IMR-90 (cell line): ENCODE measurements at places on chromosomes 11 and 22. TPM values are rescaled to one million over a fixed set of nuclear protein-coding genes. Genes with fewer than 3 reads are reported as not detected.

GRCh38 chr11:95519912-95520311 lies 269.7 kb downstream of the FAM76B start:
- no peak overlapping the region for H3K27ac ChIP-seq
- H3K36me3 ChIP-seq = no peaks in the 10 kb centered on the region
- peaks cover 6% of the 10 kb centered on the region for H3K4me1 ChIP-seq
- no peak overlapping the region for H3K4me3 ChIP-seq
- no peaks in the 10 kb centered on the region for H3K27me3 ChIP-seq

DNA sequence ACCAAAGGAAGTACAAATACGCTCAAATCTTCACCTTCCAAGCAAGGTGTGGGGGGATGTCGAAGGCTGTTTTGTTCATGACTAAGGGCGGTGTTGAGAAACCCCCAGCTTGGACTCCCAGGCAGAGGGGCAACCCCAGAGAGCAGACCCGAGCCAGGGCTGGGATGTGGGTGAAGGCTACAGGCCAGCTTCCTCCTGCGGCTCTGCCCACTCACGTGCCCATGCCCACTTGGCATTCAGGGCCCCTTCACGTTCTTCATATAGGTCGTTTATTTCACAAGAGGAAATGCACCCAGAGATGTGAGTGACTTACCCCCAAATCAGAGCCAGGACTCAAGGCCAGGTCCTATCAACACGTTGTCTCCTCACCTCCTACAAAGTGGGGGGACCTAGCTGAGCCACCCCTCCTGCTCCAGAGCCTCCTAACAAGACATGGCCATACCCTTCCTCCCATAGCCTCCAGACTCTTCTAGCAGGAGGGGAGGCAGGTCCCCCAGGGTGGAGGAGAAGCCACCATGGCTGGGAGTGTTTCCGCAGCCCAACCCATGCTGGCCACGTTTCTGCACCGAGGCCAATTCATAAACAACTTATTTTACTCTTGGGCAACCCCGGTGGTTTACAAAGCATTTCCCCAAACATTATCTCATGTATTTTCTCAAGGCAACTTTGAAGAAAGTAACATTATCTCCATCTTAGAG lies 22.0 kb downstream of the TMEM184B start:
- H3K36me3 ChIP-seq = peaks cover 19% of the 10 kb centered on the region
- no peak for DNase-seq
- no peaks in the 10 kb centered on the region for H3K27me3 ChIP-seq
- no peak overlapping the region for H3K4me3 ChIP-seq

GRCh38 chr11:122197066-122197987 lies 81.3 kb upstream of the BLID start:
- peak overlapping the region; percentile 97 for H3K27ac ChIP-seq
- DNase-seq = peak; percentile 99
- H3K36me3 ChIP-seq = peaks cover 9% of the 10 kb centered on the region
- no peaks in the 10 kb centered on the region for H3K27me3 ChIP-seq
- H3K4me3 ChIP-seq = no peak overlapping the region
- peaks cover 30% of the 10 kb centered on the region for H3K4me1 ChIP-seq

GRCh38 chr11:134486704-134487103 lies 74.7 kb upstream of the B3GAT1 start:
- no peaks in the 10 kb centered on the region for H3K27me3 ChIP-seq
- no peaks in the 10 kb centered on the region for H3K36me3 ChIP-seq
- H3K4me3 ChIP-seq = no peak overlapping the region
- no peak for DNase-seq
- H3K4me1 ChIP-seq = no peaks in the 10 kb centered on the region

DNA sequence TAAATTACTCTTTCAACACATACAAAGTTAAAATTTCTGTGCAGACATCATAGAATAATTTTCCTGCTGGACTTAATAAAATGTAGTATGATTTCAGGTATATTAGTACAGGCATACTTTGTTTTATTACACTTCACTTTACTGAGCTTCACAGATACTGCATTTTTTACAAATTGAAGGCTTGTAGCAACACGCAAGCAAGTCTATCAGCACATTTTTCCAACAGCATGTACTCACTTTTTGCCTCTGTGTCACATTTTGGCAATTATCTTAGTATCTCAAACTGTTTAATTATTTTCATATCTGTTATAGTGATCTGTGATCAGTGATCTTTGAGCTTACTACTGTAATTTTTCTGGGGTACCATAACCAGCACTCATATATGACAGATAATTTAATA lies 44.5 kb downstream of the BBOX1 start:
- no peaks in the 10 kb centered on the region; the same call in 1 of the 2 replicates for H3K4me1 ChIP-seq
- H3K27me3 ChIP-seq = no peaks in the 10 kb centered on the region
- H3K4me3 ChIP-seq = no peak overlapping the region
- no peaks in the 10 kb centered on the region for H3K36me3 ChIP-seq
- H3K27ac ChIP-seq = no peak overlapping the region

DNA sequence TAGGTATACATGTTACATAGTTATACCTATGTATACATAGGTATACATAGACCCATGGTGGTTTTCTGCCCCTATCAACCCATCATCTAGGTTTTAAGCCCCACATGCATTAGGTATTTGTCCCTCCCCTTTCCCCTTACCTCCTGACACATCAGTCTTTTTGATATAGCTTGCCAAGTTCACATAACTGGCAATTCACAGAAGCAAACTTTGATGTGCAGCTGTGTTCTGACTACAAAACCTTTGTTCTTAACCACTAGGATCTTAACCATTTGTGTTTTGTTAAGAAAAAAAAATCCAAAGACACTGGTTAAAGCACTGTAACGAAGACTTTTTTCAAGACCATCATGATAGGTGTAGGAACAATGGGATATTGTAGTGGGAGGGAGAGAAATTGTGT lies 42.9 kb upstream of the SLC5A1 start:
- no peaks in the 10 kb centered on the region for H3K36me3 ChIP-seq
- H3K4me3 ChIP-seq = no peak overlapping the region
- no peaks in the 10 kb centered on the region for H3K4me1 ChIP-seq
- no peak for DNase-seq
- H3K27ac ChIP-seq = no peak overlapping the region
- H3K27me3 ChIP-seq = peaks cover 7% of the 10 kb centered on the region

DNA sequence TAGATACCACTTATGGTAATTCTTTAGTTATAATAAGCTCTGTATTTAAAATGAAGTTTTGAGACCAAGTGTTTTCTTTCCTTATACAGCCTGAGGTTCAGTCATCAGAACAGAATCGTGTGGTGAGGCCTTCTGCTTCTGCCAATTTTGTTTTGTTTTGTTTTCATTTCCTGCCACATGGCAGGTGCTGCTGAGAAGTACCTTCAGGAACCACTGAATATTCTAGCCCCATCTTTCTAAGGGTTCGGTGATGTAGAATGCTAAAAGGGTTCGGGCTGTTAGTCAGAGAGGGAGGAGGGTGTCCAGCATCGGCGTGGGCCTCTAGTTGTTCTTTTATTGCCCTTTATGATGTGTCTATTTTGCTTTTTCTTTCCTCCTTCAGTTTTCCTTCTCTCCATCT lies 25.8 kb downstream of the TNRC6B start:
- H3K4me3 ChIP-seq = no peak overlapping the region
- no peaks in the 10 kb centered on the region for H3K27me3 ChIP-seq
- no peaks in the 10 kb centered on the region for H3K36me3 ChIP-seq
- H3K4me1 ChIP-seq = peaks cover 16% of the 10 kb centered on the region

DNA sequence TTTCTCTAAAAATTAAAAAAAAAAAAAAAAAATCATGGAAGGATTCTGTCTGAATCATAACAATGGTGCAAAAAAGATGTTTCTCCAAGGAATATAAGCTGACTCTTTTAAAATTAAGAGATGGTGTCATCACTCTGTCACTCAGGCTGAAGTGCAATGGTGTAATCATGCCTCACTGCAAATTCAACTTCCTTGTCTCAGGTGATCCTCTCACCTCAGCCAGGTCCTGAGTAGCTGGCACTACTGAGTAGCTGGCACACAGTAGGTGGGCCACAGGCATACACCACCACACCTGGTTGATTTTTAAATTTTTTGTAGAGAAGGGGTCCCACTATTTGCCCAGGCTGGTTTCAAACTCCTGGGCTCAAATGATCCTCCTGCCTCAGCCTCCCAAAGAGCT lies 54.8 kb upstream of the YPEL1 start:
- H3K27me3 ChIP-seq = no peaks in the 10 kb centered on the region
- H3K4me1 ChIP-seq = 0 out of 2 replicates have a peak, but pooled peaks cover 2% of the 10 kb centered on the region
- H3K4me3 ChIP-seq = no peak overlapping the region
- H3K36me3 ChIP-seq = peaks cover 21% of the 10 kb centered on the region
- DNase-seq = no peak

- no peaks in the 10 kb centered on the region for H3K27me3 ChIP-seq
- no peaks in the 10 kb centered on the region for H3K4me1 ChIP-seq
- DNase-seq = no peak
- H3K27ac ChIP-seq = no peak overlapping the region
These were observed 37.5 kb downstream of the MPPED1 start for GRCh38 chr22:43449205-43449830.

GRCh38 chr11:96990914-96991313 lies 601.1 kb downstream of the JRKL start:
- no peak overlapping the region for H3K27ac ChIP-seq
- H3K36me3 ChIP-seq = no peaks in the 10 kb centered on the region
- H3K4me1 ChIP-seq = no peaks in the 10 kb centered on the region
- H3K4me3 ChIP-seq = no peak overlapping the region
- no peak for DNase-seq

GRCh38 chr11:30566482-30566881 lies 19.7 kb downstream of the MPPED2 start:
- H3K27ac ChIP-seq = no peak overlapping the region
- H3K36me3 ChIP-seq = no peaks in the 10 kb centered on the region
- H3K4me1 ChIP-seq = no peaks in the 10 kb centered on the region
- no peaks in the 10 kb centered on the region for H3K27me3 ChIP-seq

- no peak overlapping the region for H3K27ac ChIP-seq
- DNase-seq = no peak
- no peaks in the 10 kb centered on the region for H3K36me3 ChIP-seq
- peaks cover 2% of the 10 kb centered on the region; the same call in 1 of the 2 replicates for H3K27me3 ChIP-seq
- no peak overlapping the region for H3K4me3 ChIP-seq
These were observed 228.2 kb downstream of the GRIK4 start for GRCh38 chr11:120739780-120740179.

- H3K27ac ChIP-seq = no peak overlapping the region
- H3K4me3 ChIP-seq = no peak overlapping the region
- no peaks in the 10 kb centered on the region for H3K4me1 ChIP-seq
- H3K36me3 ChIP-seq = no peaks in the 10 kb centered on the region
These were observed 40.3 kb upstream of the PGR start for GRCh38 chr11:101169944-101170343.

DNA sequence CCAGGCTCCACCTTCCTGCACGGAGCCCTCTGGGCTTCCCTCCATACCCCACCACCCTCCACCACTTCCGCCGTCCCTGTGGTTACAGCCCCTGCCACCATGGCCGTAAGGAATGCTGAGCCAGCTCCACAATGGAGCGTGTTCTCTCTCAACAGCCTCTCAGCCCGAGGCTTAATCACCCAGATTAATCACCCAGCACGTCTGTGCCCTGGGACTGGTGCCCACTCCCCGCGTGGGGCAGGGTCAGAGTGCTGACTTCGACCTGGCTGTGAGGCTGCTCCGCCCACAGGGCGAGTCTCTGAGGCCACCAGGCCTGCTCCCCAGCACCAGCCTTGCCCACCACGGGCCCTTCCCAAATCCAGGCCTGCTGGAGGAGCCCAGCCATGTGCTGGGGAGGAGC lies 4.0 kb upstream of the TH start:
- peak; percentile 52 for DNase-seq
- H3K27me3 ChIP-seq = peaks cover 5% of the 10 kb centered on the region; the same call in 1 of the 2 replicates
- no peak overlapping the region for H3K4me3 ChIP-seq
- no peaks in the 10 kb centered on the region for H3K36me3 ChIP-seq

DNA sequence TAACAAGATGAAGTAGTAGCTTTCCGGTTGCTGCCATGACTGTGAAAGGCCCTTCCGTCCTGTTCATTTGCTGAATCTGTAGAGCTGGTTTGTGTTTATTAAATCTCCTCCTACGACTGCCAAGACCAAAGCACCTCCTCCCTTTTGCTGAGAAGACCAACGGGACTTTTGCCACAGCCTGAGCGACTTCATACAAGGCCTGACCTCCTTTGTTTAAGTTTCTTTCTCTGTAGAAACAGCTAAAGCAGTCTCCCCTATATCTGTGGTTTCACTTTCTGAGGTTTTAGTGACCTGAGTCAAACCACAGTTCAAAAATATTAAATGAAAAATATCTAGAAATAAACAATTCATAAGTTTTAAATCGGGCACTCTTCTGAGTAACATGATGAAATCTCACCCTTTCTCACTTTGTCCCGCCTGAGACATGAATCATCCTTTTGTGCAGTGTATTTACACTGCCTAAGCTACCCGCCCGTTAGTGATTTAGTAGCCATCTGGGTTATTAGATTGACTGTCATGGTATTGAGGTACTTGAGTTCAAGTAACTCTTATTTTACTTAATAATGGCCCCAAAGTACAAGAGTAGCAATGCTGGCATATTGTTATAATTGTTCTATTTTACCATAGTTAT lies 119.1 kb upstream of the LRRC4C start:
- no peaks in the 10 kb centered on the region for H3K36me3 ChIP-seq
- H3K27me3 ChIP-seq = no peaks in the 10 kb centered on the region
- H3K4me3 ChIP-seq = no peak overlapping the region

DNA sequence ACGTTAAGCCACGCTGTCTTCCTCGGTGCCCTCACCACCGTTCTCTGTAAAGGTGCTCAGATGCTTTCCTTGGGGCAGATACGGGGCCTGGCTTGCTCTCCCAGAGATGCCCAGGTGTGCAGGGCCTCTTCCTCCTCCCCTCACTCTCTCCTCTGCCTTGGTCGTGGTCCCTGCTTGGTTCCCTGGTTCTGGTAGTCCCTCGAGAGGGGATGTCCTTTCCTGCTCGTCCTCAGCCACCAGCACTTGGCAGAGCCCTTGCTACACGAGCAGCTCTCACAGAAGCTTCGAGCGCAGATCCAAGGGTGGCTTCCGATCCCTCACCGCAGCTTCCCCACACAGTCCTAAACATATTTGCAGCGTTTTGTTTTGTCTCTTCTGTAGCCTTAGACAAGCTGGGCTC lies 298.8 kb downstream of the TBC1D22A start:
- H3K4me1 ChIP-seq = no peaks in the 10 kb centered on the region
- no peak for DNase-seq
- H3K36me3 ChIP-seq = peaks cover 10% of the 10 kb centered on the region
- no peak overlapping the region for H3K4me3 ChIP-seq

GRCh38 chr11:34627197-34627596 lies 6.3 kb downstream of the EHF start:
- H3K4me1 ChIP-seq = peaks cover under 1% of the 10 kb centered on the region; the same call in 1 of the 2 replicates
- H3K27ac ChIP-seq = no peak overlapping the region
- H3K4me3 ChIP-seq = no peak overlapping the region
- DNase-seq = no peak
- no peaks in the 10 kb centered on the region for H3K36me3 ChIP-seq
- H3K27me3 ChIP-seq = no peaks in the 10 kb centered on the region

The HEPHL1 gene
- total RNA-seq = under 0.01 TPM in 1 of 2 replicates, not detected in the other

The OR52H1 gene
- 0.18 and 0.28 TPM in 2 replicates for total RNA-seq

The OR2D3 gene
- not detected in 2 replicates for total RNA-seq

The RIC3 gene
- not detected in 2 replicates for total RNA-seq

The MGAT3 gene
- total RNA-seq = 0.28 and 0.36 TPM in 2 replicates

The VPS51 gene
- total RNA-seq = 82.5 and 113 TPM in 2 replicates

The OR2AG2 gene
- 0.28 and 0.54 TPM in 2 replicates for total RNA-seq

The TMEM80 gene
- 5.0 and 5.6 TPM in 2 replicates for total RNA-seq

The TSGA10IP gene
- under 0.01 TPM in 1 of 2 replicates, not detected in the other for total RNA-seq

The P2RY2 gene
- not detected in 2 replicates for total RNA-seq

The SULT4A1 gene
- total RNA-seq = 1.1 TPM in 2 replicates

The KRTAP5-9 gene
- total RNA-seq = not detected in 2 replicates

The NAALADL1 gene
- total RNA-seq = 2.8 and 3.8 TPM in 2 replicates

The LRP4 gene
- 3.9 and 4.1 TPM in 2 replicates for total RNA-seq

The SUSD2 gene
- total RNA-seq = 0.18 and 0.28 TPM in 2 replicates

The OR2D2 gene
- 0.28 and 0.36 TPM in 2 replicates for total RNA-seq

The PYGM gene
- under 0.01 and 0.18 TPM in 2 replicates for total RNA-seq
